ENCODE measurements at places on chromosomes 2 and 18.

DNA sequence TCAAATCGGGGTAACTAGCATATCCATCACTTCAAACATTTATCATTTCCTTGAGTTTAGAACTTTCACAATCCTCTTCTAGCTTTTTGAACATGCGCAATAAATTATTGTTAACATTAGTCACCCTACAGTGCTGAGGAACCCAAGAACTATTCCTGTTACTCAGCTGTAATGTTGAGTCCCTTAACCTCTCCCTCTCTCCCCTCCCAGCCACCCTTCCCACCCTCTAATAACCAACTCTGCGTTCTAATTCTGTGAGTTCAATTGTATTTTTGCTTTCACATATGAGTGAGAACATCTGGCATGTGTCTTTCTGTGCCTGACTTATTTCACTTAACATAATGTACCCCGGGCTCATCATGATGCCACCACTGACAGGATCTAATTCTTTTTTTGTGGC lies 78.6 kb upstream of the RANBP2 start:
- DNase-seq: peak; percentile 94

DNA sequence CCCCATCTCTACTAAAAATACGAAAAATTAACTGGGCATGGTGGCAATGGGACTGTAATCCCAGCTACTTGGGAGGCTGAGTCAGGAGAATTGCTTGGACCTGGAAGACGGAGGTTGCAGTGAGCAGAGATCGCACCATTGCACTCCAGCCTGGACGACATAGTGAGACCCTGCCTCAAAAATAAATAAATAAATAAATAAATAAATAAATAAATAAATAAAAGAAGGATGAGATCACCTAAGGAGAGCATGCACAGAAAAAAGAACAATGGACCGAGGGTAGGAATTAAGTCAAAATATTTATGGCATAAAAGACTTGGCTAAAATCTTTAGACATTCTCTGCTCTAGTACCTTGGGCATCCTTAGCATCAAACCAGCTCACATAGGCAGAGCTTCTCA lies 8.9 kb upstream of the RBMS1 start:
- DNase-seq: no peak

GRCh38 chr2:174343623-174344455 lies 9.1 kb downstream of the SP9 start:
- no peak for DNase-seq

DNA sequence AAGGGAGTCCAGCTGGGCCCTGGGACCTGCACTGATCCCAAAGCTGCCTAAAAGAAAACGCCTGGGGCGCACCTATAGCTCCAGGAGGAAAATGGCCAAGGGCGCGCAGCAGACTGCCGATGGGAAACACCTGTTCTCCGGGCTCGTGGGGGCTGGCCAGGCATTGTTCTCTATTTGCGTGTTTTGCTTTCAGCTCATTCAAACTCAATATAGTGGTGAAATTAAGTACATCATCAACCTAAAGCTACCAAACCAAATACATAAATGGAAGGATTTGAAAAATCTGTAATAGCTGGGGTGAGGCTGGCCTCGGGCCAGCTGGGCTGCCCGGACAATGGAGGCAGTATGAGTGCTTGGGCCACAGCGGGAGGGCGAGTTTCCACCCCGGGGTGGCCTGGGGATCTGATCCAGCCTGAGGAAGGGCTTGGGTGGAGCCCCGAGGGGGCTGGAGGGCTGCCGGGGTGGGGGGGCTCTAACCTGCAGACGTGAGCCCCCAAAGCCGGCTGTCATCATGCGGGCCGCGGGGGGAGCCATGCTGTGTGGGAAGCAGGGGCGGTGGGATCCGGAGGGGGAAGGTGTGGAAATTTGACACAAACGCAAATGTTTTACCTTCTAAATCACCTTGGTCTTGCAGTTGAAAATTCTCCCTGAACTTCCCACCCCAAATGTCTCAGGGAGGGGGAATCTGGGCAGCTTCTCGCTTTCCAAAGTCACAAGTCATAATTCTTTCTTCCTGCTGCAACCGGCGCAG lies 77.6 kb downstream of the ASB1 start:
- DNase-seq: no peak

- no peak for DNase-seq
Measured at GRCh38 chr2:168312036-168312822, 64.8 kb upstream of the STK39 start.

DNA sequence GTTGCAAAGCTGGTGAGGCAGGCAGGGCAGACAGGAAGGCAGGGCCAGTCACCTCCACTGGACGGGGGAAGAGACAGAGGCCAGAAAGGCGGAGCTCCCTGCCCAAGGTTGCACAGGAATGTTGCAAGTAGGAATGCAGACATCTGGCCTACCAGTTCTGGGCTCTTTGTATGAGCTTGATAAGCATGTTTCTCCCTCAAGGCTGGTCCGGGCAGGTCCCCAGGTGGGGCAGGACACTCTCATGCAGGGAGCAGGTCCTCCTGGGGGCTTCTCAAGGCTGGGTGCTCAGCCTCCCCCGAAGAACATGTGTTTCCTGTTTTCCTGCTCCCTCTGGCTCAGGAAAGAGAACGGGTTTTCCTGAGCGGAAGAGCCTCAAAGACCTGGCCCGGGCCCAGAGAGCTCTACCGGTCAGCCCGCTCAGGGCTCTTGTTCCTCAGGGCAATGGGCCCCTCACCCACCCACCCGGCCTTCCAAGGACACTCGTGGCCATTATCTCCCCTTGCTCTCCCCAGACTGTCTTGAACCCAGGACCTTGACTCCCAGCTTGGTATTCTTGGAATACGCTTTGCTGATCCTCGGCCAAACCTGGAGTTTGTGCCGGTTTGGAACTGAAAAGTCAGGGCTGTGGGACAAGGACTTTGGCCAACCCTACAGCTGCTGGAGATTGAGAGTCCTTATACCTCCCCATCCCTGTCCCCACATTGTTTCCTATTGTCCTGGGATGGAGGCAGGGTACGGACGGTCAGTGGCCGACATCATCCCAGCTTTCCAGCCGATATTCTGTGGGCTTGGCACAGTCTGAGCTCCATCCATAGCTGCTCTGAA lies 87.7 kb upstream of the HAAO start:
- DNase-seq: peak; percentile 20

- DNase-seq: peak; percentile 79
Measured at GRCh38 chr18:46278481-46279465, 174.6 kb downstream of the HAUS1 start.

GRCh38 chr2:35960596-35960995 lies 395.0 kb upstream of the CRIM1 start:
- DNase-seq: no peak

DNA sequence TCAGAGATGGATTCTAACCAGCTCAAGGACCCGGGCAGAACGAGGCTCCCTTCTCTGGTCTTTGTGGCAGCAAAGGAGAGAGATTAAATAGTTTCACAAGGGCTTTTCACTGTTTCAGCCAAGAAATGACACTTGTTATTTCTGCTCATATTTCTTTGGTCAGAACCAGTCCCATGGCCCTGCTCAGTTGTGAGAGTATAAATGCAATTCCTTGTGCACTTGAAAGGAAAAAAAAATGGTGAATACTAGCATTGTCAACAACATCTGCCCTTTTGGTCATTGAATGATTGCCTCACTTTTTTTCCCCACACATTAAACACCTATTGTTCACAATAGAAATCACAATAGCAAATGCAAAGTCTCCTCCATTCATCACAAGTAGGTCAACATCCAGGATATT lies 104.4 kb downstream of the RDH14 start:
- peak; percentile 38 for DNase-seq

DNA sequence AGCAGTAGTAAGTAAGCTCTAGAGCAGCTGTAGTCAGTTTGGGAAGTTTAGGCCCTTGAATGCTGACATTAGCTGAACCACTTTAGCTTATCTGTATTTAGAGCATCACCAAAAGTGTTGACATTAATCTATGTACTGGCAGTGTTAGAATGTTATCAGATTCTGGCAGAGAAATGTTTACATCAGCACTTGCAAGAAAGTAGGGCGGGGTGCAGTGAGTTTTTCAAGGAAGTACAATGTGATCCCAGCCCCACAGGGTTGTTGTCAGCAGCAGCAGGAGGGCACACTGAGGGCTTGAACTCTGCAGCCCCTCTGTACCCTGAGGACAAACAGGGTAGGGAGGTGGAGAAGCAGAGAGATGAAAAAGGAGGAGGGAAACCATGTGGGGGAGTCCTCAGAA lies 35.5 kb upstream of the RMP24 start:
- peak; percentile 15 for DNase-seq

GRCh38 chr2:25649786-25650185 lies 23.6 kb downstream of the DTNB start:
- DNase-seq: peak; percentile 16

- DNase-seq: no peak
Measured at GRCh38 chr18:48227206-48227605, 182.0 kb downstream of the ZBTB7C start.

- no peak for DNase-seq
Measured at GRCh38 chr2:228040995-228041394, 140.5 kb downstream of the SPHKAP start.

GRCh38 chr18:13039806-13040205 lies 48.6 kb downstream of the CEP192 start:
- no peak for DNase-seq

DNA sequence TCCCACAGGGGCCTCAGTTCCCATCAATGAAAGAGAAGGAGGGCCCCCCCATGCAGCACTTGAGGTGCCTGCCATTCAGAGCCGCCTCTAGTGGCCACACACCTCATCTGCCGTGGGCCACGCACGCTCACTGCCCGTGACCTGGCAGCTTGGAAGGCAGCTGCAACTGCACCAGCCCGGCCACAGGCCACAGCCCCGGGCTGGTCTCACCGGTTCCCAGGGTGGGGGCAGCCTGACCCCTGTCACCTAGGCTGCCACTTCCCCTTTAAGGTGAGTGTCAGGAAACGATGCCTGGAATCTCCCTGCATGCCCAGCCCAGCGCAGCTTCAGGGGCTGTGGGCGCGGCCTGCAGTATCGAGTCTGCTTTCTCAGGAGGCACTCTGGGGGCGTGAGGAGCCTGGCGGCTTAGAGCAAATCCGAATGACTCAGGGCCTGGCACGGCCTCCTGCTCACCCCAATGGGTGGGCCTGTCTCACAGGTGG lies 2.6 kb downstream of the MAB21L4 start:
- DNase-seq: peak; percentile 63

- peak; percentile 91 for DNase-seq
Measured at GRCh38 chr2:63792530-63792929, 49.2 kb upstream of the UGP2 start.

GRCh38 chr2:21761361-21761760 lies 637.6 kb downstream of the TDRD15 start:
- no peak for DNase-seq

- peak; percentile 45 for DNase-seq
Measured at GRCh38 chr2:149365931-149366583, 35.7 kb downstream of the LYPD6 start.

- DNase-seq: no peak
Measured at GRCh38 chr2:118498943-118499342, 348.5 kb downstream of the EN1 start.

DNA sequence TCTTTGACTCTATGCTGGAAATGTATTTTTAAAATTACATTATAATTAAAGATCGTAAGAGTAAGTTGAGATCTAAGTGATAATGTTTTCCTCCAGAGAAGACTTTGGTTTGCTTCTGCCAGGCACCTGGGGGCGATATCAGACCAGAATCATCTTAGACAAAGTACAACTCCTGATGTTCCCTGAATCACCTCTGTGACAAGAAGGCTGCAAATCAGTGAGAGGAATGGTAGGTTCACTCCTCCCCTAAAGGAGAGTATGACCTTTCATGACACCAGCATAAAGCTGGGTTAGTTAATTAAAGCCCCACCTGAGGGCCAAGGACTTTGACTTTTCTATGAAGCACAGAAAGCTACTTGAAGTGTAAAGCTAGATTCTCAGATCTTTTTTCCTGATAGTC lies 114.4 kb upstream of the DTNA start:
- DNase-seq: peak; percentile 54

DNA sequence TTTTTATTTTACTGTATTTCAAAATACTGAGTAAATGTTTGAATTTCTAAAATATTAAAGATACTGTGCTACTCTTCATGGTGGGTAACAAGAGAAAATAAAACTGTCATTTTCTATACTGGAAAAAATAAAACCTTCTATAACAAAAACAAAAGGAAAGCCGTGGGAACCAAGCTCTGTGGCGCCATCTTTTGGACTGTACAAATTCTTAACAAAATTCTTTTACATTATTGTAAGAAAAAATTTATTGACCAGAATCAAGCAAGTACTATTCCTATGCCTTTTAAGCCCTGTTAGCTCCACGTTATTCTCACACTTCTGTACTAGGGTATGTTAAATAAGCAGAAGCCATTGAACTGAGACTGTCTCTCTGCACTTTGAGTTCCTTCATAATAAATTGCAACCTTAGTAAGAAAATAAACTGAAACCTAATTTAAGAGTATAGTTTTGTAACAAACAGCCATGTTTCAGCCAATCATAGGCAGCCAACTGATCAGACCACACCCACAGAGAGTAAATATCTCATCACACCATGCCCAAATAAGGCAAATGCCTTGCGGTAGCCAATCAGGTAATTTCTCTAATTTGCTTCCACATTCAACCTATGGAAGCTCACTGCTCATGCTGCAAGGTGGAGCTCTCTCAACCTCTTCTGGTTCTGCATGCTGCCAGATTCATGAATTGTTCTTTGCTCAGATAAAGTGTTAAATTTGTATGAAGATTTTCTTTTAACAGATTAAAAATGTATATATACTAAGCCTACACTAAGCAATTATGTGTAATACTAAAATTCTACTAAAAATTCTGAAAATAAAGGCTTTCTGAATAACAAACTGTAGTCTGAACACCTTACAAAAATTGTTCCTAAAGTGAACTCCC lies 42.2 kb downstream of the HIBCH start:
- peak; percentile 59 for DNase-seq
